ENCODE measurements at places on chromosomes 12 and 14.

- no peak for DNase-seq
Observed at GRCh38 chr12:98227162-98227561, 288.2 kb upstream of the TMPO start.

DNA sequence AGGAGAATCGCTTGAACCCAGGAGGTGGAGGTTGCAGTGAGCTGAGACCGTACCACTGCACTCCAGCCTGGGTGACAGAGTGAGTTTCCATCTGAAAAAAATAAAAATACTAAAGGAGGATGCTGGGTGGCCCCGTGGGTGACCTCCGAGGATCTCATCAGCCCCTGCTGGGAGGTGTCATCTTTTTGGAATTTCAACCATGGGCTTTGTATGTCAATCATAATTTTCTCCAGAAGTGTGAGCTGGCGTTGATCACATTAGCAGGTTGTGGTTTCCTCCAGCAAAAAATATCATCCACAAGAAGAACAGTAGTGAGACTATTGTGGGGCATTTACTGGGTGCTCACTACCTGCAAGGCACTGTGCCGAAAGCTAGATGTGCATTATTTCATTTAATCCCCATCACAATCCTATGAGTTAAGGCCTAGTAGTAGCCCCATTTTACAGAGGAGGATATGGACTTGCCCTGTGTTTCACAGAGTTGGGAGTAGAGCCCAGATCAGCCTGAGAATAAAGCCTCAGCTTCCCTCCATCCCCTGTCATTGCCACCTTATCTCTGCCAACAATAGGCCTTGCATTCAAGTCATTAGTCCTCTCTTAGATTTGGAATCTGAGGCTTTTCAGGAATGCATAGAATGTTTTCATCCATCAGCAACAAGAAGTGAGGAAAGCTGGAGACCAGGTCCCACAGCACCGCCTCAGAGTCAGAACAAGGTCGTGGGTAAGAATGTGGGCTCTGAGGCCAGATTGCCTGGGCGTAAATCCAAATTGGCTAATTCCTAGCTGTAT, 39.8 kb downstream of the SVOP start:
- no peak for DNase-seq

- no peak for DNase-seq
Observed at GRCh38 chr12:101186291-101186690, 23.7 kb downstream of the SLC5A8 start.

- no peak for DNase-seq
Observed at GRCh38 chr14:76334316-76334715, 41.6 kb upstream of the ESRRB start.

GRCh38 chr12:28378736-28379135, 188.5 kb downstream of the CCDC91 start:
- no peak for DNase-seq

- DNase-seq: no peak
Observed at GRCh38 chr14:51533872-51534553, 117.7 kb upstream of the FRMD6 start.

- no peak for DNase-seq
Observed at GRCh38 chr12:131223791-131224225, 270.1 kb downstream of the ADGRD1 start.

DNA sequence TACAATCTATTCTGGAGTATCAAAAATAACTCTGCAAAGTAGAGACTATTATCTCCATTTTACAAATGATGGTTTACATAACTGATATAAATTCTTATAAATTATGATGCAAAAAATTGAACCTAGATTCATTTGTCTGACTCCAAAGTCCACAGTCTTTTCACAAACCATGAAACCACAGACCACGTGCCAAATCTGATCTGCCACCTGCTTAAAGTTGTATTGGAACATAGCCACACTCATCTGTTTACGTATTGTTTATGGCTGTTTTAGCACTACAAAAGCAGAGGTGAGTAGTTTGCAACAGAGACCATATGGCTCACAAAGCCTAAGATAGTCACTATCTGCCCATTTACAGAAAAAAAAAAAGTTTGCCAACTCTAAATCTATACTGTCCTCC, 105.3 kb downstream of the KCNH5 start:
- DNase-seq: peak; percentile 2

DNA sequence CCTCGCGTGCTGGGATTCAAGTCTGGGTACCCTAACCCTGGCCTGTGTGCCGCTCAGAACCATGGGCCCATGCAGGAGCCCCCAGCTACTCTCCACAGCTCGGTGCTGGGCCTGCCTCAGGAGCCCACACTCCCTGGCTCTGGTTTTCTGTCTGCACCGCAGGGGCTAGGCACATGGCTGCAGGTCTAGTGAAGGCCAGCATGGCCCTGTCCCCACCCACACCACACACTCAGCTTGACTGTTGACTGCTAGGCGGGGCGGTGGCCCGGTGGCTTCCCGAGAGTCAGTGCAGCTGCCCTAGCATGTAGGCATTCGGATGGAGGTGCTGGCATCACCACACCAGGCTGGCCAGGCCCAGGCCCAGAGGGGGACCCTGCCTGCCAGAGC, 7.9 kb downstream of the INF2 start:
- no peak for DNase-seq

DNA sequence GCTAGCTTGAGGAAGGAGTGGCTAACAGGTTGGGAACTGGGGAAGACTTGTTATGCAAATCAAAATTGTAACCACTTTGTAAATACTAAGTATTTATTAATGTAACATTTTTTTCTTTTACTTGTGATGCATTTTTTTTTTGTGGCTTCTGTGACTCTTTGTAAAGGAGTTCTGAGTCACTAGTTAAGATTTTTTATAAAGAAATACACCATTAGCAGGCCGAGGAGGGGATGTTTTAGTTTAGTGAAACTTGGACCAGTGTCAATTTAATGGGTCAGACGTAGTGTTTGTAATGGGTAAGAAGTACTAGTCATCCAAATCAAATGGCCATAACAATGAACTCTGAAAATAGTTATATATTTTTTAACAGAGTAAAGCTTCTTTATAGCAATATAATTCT, 43.1 kb downstream of the AKAP6 start:
- DNase-seq: no peak
